ENCODE measurements at places on chromosomes 12 and 14. TPM values are rescaled to one million over a fixed set of nuclear protein-coding genes. Genes with fewer than 3 reads are reported as not detected.

DNA sequence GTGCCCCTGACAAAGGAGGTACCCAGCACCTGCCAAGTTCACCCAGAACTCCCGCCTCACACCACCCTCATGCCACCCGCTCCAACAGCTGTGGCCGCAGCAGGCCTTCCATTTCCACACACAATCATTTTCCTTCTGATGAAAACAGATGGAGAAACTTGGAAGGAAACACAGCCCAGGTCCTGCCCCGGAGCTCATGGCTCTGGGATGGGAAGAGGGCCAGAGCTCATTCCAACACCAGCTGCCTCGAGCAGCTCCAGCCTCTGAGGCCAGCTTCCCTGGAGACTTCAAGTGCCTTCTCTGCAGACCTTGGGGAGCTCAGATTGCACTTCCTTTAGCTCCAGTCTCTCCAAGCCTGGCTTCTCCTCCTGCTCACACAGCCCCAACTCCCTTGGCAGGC, 55.1 kb upstream of the CMKLR1 start:
- H3K36me3 ChIP-seq = no peaks in the 10 kb centered on the region
- no peak for DNase-seq
- H3K27me3 ChIP-seq = no peaks in the 10 kb centered on the region
- no peak overlapping the region for H3K27ac ChIP-seq
- no peaks in the 10 kb centered on the region for H3K4me1 ChIP-seq
- H3K4me3 ChIP-seq = no peak overlapping the region

- no peak overlapping the region for H3K4me3 ChIP-seq
- DNase-seq = no peak
- H3K36me3 ChIP-seq = no peaks in the 10 kb centered on the region
- no peaks in the 10 kb centered on the region for H3K4me1 ChIP-seq
- H3K27me3 ChIP-seq = no peaks in the 10 kb centered on the region
These were observed 31.3 kb downstream of the ABCD2 start for GRCh38 chr12:39588348-39588747.

GRCh38 chr14:45838597-45838996, 585.6 kb upstream of the MIS18BP1 start:
- H3K27ac ChIP-seq = no peak overlapping the region
- H3K4me1 ChIP-seq = no peaks in the 10 kb centered on the region
- no peaks in the 10 kb centered on the region for H3K36me3 ChIP-seq
- H3K4me3 ChIP-seq = no peak overlapping the region
- DNase-seq = no peak

DNA sequence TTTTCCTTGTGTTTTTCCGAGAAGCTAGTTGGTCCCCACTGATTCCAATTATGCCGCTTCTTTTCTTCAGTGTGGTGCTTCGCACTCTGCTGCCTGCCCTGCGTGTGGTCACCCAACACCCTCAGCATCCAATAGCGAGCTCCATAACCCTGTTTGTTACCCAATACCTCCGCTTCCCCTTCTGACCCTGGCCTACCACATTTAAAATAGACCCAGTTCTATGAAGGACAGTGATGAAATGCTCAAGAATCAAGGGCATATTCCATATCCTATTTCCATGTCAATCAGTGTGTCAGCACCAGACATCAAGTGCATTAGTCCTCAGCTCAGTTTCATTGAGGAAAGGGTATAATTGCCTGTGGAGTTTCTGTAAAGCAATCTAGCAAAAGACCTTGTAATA, 9.5 kb downstream of the NDRG2 start:
- no peak for DNase-seq
- H3K4me1 ChIP-seq = no peaks in the 10 kb centered on the region
- H3K27ac ChIP-seq = no peak overlapping the region

DNA sequence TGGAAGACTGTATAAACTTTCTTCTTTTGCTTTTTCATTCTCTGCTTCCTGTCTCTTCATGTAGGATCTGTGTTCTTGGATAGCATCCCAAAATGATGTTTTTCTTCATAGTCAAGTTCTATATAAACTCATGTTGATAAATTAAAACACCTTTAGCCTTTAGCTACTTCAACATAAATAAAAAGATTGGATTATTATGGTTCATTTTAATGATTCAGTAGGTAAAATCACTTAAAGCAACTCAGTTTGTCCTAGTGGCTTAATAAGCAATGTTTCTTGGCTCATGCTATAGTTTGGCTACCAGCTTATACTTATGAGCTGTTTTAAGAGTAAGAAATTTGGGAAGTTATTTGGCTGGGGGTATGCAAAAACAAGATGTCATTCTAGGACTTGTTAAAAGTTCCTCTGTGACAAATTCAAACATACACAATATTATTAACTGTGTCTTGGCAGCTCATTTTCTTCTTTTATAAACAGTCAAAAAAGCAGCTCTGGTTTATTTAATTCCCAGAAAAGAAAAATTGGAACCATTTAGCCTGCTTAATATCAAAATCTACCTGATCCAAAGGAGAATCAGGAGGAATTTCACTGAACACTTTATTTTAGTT, 111.4 kb downstream of the TMTC3 start:
- H3K27me3 ChIP-seq = no peaks in the 10 kb centered on the region
- peak; percentile 28 for DNase-seq
- no peak overlapping the region for H3K4me3 ChIP-seq
- no peak overlapping the region for H3K27ac ChIP-seq

GRCh38 chr14:42911642-42912041, 1305.0 kb downstream of the LRFN5 start:
- H3K27me3 ChIP-seq = no peaks in the 10 kb centered on the region
- H3K4me3 ChIP-seq = no peak overlapping the region
- no peak for DNase-seq
- H3K27ac ChIP-seq = no peak overlapping the region
- no peaks in the 10 kb centered on the region for H3K4me1 ChIP-seq

DNA sequence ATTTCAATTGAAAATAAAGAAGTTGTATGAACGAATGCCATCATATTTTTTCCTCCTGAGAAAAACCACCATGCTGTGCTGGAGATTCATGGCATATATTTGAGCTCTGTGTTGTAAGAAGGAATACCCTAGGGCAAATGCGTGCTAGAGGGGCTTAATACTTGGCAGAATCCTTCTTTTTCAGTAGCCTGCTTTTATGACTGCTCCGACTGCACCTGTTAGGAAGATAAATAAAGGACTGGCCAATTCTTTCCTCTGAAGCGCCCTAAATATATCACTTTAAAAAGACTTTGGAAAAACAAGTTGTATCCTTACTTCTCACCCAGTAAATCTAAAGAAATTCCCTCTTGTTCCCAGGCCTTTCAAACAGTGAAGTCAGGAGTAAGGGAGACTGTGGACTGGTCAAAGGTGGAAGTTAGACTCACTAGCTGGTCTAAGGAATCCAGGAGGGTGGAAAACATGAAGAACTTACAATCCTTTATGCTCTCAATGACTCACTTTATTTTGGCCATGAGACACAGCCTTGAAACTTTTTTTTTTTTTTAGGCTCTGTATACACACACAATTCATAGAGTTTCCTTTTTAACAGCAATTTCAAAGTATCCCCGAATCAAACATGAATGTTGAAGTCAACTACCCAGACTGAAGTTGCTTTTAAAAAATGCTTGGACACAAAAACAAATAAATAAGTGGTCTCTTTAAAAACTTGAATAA, 5.2 kb downstream of the MYBPC1 start:
- no peak overlapping the region for H3K27ac ChIP-seq
- no peaks in the 10 kb centered on the region for H3K4me1 ChIP-seq
- H3K4me3 ChIP-seq = no peak overlapping the region
- no peak for DNase-seq

Gene SCN8A
- 20.4 TPM for total RNA-seq

DNA sequence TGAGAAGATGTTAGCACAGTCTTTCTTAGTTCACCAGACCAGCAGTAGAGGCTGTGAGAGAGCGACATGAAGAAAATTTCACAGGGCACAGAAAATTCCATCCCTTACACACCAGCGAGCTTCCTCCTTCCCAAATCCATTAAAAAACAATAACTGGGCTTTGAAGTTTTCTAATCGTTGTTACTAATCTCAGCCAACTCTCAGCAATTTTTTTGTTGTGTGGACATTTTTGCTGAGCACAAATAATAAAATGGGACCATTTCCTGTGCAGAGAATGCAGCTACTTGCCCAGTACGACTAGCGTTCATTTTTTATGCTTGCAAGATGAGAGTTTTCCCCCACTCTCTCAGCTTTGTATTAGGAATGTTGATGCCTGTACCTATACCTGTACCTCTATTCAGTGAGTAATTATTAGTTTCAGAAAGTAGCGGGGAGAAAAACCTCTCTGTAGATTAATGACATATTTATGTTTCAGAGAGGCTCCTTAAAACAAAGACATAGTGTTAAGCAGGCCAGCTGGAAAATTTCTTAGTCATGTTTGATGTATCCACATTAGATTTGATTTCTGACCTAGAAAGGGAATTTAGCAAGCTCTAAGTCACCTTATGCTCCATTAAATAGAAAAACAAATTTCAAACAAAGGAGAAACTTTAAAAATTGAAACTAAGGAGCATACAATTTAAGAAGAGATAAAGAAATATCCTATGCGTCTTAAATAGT, 146.5 kb downstream of the SRGAP1 start:
- no peak overlapping the region for H3K27ac ChIP-seq
- H3K36me3 ChIP-seq = no peaks in the 10 kb centered on the region
- no peak overlapping the region for H3K4me3 ChIP-seq
- H3K4me1 ChIP-seq = no peaks in the 10 kb centered on the region

GRCh38 chr14:100062590-100062989, 2.6 kb upstream of the EVL start:
- H3K27me3 ChIP-seq = no peaks in the 10 kb centered on the region
- no peak overlapping the region for H3K4me3 ChIP-seq
- no peak overlapping the region for H3K27ac ChIP-seq
- no peaks in the 10 kb centered on the region for H3K36me3 ChIP-seq
- no peaks in the 10 kb centered on the region for H3K4me1 ChIP-seq

Gene GALNT8
- total RNA-seq = not detected

- no peak overlapping the region for H3K4me3 ChIP-seq
- H3K36me3 ChIP-seq = no peaks in the 10 kb centered on the region
- no peak overlapping the region for H3K27ac ChIP-seq
- peaks cover 3% of the 10 kb centered on the region for H3K4me1 ChIP-seq
These were observed 8.4 kb downstream of the ASIC1 start for GRCh38 chr12:50065726-50066310.

Gene ABCD2
- not detected for total RNA-seq

DNA sequence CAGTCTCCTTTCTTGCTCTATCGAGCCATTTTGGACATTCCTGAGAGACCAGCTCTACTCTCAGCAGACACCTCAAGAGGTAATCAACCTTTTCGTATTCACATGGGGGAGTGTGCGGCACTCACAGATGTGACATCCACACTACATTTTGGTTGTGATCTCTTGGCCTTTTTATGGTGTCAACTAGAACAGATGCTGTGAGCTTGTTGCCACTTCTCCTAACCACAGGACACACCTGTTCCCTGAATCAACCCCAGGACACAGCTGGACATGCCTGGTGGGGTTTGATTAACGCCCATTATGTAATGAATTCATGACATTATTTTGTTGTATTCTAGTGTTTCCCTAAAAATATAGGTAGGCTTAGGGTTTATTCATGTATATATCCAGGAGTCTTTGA, 1143.6 kb downstream of the TMEM121 start:
- H3K36me3 ChIP-seq = no peaks in the 10 kb centered on the region
- H3K4me3 ChIP-seq = no peak overlapping the region
- no peaks in the 10 kb centered on the region for H3K27me3 ChIP-seq

Gene RAD51AP1
- total RNA-seq = 23.4 TPM

Gene FITM1
- total RNA-seq = not detected

- no peak for DNase-seq
- H3K27ac ChIP-seq = no peak overlapping the region
- H3K4me3 ChIP-seq = no peak overlapping the region
These were observed 6.5 kb downstream of the CTDSP2 start for GRCh38 chr12:57839996-57840395.

Gene TPPP2
- not detected for total RNA-seq

Gene TAS2R9
- total RNA-seq = not detected

DNA sequence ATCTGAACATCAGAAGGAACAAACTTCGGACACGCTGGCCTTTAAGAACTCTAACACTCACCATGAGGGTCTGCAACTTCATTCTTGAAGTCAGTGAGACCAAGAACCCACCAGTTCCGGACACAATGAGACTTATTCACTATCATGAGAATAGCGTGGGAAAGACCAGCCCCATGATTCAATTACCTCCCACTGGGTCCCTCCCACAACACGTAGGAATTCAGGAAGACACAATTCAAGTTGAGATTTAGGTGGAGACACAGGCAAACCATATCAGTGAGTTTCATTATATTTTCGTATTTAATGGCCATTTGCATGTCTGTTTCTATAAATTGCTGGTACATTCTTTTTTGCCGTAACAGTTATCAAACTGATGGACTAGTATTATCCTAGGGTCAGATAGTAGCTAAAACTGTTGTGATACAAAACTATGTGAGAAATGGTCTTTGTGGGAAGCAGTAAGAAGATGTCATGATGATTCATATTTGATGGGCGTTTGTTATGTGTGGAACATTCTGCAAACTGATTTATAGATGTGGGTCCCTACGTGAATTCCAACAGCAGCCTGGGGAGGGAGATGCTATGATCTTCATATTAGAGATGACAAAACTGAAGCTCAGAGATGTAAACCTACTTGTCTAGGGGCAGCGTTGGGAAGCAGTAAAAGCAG, 282.4 kb upstream of the TMEM132C start:
- no peak overlapping the region for H3K4me3 ChIP-seq
- no peaks in the 10 kb centered on the region for H3K36me3 ChIP-seq
- H3K4me1 ChIP-seq = no peaks in the 10 kb centered on the region
- no peaks in the 10 kb centered on the region for H3K27me3 ChIP-seq

Gene CLMN
- total RNA-seq = 8.4 TPM

DNA sequence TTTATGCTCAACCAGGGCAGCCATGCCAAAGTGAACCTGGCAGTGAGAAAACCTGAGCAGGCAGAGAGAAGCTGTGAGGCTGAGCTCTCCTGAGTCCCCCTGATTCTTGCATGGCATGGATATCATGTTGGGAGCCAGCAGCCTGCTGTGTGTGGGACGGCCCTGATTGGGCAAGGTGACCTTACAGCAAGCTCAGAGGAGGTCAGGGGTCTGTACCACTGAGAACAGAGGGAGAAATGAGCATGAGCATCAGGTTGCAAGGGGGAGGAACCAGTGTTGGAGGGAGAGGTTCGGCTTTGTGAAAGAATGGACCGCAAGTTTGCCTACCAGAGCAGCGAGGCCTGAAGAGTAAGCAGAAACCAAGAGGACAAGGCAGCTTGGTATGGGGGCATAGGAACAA, 59.1 kb upstream of the PTGR2 start:
- H3K4me3 ChIP-seq = no peak overlapping the region
- peaks cover 39% of the 10 kb centered on the region for H3K4me1 ChIP-seq
- no peaks in the 10 kb centered on the region for H3K36me3 ChIP-seq
- no peak overlapping the region for H3K27ac ChIP-seq
- DNase-seq = no peak

- peak; percentile 58 for DNase-seq
- H3K27ac ChIP-seq = peak overlapping the region; percentile 87
- peaks cover 8% of the 10 kb centered on the region for H3K36me3 ChIP-seq
- peaks cover 37% of the 10 kb centered on the region for H3K4me1 ChIP-seq
These were observed 1.1 kb downstream of the PHLDA1 start for GRCh38 chr12:76030341-76031080.

Gene PTPN6
- 1.8 TPM for total RNA-seq

- no peaks in the 10 kb centered on the region for H3K4me1 ChIP-seq
- H3K36me3 ChIP-seq = no peaks in the 10 kb centered on the region
- H3K4me3 ChIP-seq = no peak overlapping the region
- H3K27me3 ChIP-seq = peaks cover 3% of the 10 kb centered on the region
- no peak for DNase-seq
- no peak overlapping the region for H3K27ac ChIP-seq
These were observed 3.2 kb upstream of the KRT2 start for GRCh38 chr12:52655251-52655650.

Gene BCL11B
- total RNA-seq = 0.07 TPM

Gene PTGER2
- total RNA-seq = not detected

Gene PPP1R36
- total RNA-seq = 0.51 TPM
